ENCODE measurements at places on chromosomes 3 and 15.

DNA sequence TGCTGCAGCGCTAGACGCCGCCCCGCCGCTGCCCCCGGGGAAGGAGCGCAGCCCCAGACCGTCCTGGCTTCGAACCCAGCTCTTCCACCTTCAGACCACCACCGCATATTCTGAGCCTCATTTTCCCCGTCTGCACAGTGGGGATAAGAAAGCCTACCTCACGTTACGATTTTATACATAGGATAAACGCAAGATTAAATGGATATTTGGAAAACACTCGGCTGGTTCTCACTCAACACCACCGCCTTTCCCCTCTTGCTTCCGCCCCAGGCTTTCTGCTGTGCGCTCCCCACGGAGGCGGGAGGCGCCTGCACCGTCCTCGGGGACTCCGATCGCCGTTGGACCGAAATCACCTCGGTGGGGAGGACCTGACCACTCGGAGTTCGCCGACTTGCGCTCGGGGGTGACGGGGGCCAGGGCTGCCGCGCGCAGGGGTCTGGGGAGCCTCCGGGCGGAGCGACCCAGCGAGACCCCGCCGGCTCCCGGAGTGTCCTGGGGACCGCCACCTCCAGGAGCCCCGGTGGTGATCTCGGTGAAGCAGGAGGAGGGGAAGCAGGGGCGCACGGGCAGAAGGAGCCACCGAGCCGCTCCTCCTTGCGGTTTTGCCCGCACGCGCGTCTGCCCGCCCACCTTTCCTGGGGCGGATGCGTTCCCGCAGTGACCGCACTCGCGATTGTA lies 4.0 kb downstream of the FBXL22 start:
- DNase-seq = no peak

- DNase-seq = peak; percentile 24
These were observed 682 bp downstream of the ITPKA start for GRCh38 chr15:41494190-41494921.

DNA sequence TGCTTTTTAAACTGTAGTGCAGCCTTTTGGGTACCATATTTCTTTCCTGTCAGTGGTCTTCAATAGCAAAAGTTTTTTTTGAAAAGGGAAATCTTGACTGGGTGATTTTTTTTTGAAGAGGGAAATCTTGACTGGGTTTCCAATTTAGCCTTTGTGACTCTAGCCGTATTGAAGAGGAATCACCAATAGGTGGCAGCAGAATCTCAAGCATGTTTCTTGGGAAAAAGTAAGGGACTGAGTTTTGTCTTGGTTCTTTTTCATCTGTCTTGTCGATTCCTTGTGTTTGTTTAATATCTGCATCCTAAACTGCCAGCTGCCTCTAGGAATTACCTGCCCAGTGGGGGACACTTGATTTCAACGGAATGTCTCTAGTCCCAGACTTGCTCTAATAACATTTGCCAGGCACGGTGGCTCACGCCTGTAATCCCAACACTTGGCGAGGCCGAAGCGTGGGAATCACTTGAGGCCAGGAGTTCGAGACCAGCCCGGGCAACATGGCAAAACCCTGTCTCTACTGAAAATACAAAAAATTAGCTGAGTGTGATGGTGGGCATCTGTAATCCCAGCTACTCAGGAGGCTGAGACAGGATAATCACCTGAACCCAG lies 89.2 kb downstream of the RBPMS2 start:
- no peak for DNase-seq

GRCh38 chr3:50166620-50167019 lies 11.5 kb downstream of the SEMA3F start:
- DNase-seq = no peak

- no peak for DNase-seq
These were observed 205.9 kb upstream of the PPP2R3A start for GRCh38 chr3:135759651-135760050.

- no peak for DNase-seq
These were observed 6.5 kb downstream of the DAG1 start for GRCh38 chr3:49476563-49476962.

DNA sequence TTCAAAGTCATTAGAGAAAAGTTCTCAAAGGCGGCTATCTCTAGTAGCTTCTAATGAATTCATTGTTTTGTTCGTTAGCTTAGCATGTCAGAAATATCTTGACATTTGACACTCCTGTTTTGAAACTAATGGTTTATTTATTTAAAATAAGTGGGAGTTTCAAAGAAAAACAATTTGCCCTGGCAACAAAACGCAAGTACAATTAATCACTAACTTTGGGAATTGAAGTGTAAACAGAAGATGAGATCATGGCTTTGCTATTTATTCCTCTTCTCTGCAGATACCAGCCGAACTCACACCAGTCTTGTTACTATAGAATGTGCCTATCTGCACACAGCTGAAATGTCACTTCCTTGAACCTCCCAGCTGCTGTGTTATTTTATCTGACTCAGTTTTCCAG lies 27.5 kb downstream of the MASP1 start:
- DNase-seq = no peak

DNA sequence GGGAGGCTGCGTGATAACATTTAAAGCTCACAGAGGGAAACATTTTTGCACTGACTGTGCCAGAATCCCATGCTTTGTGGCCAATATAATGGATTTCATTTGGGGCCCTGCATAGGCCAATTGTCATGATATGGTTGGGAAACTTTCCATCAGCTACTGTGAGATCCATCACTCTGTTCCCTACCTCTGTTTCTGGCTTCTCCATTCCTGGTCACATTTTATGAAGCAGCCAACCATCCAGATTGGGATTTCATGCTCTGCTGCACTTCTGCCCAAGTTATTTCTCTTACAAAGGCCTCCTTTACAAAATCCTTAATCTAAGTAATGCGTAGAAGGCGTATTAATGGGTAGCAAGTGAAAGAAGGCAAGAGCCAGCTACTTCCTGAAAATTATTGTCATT lies 221.1 kb downstream of the LRTM1 start:
- no peak for DNase-seq

GRCh38 chr15:80494756-80495155 lies 90.6 kb downstream of the ARNT2 start:
- DNase-seq = no peak

- DNase-seq = no peak
These were observed 147.1 kb upstream of the ICE2 start for GRCh38 chr15:60626051-60626450.

GRCh38 chr15:77479015-77479414 lies 58.3 kb downstream of the HMG20A start:
- no peak for DNase-seq

GRCh38 chr15:85430406-85431204 lies 50.2 kb downstream of the AKAP13 start:
- DNase-seq = no peak

DNA sequence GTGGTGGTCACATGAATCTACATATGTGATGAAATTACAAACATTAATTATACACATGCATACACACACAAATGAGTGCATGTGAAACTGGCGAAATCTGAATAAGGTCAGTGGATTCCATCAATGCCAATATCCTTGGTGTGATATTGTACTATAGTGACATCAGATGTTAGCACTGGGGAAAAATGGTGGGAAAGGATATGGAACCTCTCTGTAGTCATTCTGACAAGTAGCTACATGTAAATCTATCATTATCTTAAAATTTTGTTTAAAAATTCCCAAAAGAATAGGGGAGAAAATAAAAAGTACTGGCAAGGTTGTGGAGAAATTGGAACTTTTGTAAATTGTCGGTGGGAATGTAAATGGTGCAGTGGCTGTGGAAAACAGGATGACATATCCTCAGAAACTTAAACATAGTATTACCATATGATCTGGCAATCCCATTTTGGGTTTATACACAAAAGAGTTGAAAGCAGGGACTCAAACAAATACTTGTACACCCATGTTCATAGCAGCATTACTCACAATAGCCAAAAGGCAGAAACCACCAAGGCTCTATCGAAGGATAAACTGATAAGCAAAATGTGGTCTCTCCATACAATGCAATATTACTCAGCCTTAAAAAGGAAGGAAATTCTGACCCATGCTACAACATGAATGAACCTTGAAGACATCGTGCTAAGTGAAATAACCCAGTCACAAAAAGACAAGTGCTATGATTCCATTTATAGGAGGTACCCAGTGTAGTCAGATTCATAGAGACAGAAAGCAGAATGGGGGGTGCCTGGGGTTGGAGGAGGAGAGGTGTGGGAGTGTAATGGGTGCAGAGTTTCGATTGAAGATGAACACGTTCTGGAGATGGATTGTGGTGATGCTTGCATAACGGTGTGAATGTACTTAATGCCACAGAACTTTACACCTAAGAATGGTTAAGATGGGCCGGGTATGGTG lies 25.3 kb upstream of the HRH1 start:
- DNase-seq = no peak

DNA sequence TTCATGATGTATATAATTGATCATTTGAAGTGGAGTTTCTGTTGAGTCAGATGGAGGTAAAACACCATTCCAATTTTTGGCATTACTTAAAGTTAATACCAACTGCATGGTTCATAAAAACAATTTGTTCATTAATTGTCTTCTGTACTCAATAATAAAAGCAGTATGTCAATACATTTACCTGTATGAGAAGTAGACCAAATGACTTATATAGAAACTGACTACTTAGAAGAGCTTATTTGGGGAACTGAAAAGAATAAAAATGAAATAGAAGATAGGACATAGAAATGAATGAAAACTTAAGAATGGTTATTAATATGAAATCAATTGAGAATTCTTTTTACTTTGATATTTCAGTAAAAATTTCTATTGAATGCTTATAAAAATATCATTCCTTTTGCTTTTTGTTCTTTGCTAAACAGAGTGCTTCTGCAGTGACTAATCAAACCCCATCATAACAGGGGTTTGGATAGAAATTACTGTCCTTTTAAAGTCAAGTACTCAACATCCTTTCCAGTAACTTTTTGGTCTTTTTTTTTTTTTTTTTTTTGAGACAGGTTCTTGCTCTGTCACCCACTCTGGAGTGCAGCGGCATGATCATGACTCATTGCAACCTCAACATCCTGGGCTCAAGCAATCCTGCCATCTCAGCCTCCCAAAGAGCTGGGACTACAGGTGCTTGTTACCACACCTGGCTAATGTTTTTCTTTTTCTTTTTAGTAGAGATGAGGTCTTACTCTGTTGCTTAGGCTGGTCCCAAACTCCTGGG lies 6.5 kb upstream of the CRYBG3 start:
- no peak for DNase-seq

DNA sequence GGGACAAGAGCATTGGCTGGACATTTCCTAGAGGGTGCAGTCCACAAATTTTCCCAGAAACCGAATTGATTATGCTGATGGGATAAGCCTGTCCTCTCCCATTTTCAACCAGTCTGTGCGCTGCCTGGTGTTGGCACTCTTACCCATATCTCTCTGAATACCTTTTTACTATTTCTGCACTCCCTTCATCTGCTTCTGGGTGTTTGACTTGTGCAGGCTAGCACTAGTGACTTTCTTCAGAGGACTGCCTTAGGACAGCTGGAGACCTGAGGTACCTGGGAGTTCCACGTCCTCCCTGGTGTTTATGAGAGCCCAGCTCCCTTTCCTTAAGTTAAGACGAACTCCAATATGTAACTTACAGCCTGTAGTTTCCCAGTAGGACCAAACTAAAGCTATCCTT lies 50.2 kb downstream of the RBMS3 start:
- no peak for DNase-seq

DNA sequence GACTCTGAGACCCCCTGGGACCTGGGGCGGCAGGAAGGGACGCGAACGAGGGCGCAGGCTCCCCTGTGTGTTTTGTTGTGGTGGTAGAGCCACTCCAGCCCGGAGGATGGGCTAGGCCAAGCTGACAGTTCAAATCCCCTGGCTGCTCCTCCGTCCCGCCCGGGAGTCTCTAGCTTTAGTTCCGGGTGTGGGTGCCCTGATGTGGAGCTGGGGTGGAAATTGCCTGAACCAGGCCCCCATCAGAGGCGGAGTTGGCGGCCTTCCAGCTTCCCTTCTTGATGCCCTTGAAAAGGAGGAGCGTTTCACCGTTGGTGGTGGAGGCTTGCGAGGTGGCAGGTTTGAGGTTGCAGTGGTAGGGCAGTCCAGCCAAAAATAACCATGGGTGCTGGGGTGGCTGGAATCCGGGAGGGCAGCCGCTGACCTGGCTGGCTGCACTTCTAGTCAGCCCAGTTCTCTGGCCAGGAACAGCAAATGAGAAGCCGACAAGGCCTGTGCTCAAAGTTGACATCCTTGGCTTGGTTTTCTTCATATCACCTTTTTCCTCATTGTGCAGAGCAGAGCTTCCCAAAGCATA lies 817 bp downstream of the CLK3 start:
- peak; percentile 85 for DNase-seq

DNA sequence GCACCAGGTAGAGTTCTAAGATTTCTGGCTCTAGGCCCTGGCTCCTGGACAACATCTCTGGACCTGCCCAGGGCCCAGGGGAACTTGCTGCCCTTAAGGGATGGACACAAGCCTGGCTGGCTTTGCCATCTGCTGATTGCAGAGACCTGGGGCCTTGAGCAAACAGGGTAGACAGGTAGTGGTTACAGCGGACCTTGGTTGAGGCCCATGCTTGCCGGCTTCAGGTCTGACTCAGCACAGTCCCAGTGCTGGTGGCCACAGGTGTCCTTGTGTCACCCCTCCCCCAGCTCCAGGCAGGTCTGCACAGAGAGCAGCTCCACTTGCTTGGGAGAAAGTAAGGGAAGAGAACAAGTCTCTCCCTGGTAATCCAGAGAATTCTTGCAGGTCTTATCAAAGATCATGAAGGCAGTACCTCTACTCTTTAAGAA lies 15.9 kb upstream of the ACTL6A start:
- DNase-seq = no peak

- DNase-seq = no peak
These were observed 78.9 kb downstream of the FAM174B start for GRCh38 chr15:92576597-92577200.

- DNase-seq = peak; percentile 65
These were observed 3.5 kb downstream of the PLEKHO2 start for GRCh38 chr15:64845183-64845611.

DNA sequence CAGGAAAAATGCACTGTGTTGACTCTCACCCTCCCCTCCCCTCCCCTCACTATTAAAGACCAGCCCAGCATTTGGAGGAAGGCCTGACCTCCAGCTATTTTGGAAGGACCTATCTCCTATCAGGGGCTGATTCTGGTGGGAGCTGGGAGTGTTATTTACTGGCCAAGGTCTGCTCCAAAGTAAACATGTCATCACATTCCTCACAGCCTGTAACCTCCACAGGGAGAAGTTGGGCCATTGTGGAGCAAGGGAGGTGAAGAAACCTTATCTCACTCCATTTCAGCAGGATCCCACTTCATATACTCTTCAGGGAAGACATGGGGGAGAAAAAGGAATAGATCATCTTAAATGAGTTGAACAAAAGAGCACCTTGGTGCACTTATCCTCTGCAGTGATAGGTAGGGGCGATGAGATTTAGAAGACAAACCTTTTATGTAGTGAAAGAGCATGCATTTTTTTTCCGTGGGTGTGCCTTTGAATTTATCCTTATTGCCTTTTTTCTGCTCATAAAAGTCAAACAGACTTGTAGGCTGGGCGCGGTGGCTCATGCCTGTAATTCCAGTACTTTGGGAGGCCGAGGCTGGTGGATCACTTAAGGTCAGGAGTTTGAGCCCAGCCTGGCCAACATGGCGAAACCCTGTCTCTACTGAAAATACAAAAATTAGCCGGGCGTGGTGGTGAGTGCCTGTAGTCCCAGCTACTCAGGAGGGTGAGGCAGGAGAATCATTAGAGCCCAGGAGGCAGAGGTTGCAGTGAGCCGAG lies 15.6 kb upstream of the FLNB start:
- DNase-seq = no peak

- DNase-seq = no peak
These were observed 110.3 kb upstream of the SMAD3 start for GRCh38 chr15:66955001-66955516.

GRCh38 chr3:55423782-55424181 lies 63.3 kb downstream of the WNT5A start:
- peak; percentile 41 for DNase-seq

GRCh38 chr15:72169921-72170611 lies 27.5 kb downstream of the GRAMD2A start:
- DNase-seq = no peak
